Bronchial epithelial cell (primary cell): ENCODE measurements at places on chromosomes 2 and 18.

GRCh38 chr18:33720133-33720532, 142.1 kb downstream of the ASXL3 start:
- peak; percentile 93 for DNase-seq

GRCh38 chr2:101400048-101400447, 12.7 kb upstream of the CREG2 start:
- peak; percentile 83 for DNase-seq

DNA sequence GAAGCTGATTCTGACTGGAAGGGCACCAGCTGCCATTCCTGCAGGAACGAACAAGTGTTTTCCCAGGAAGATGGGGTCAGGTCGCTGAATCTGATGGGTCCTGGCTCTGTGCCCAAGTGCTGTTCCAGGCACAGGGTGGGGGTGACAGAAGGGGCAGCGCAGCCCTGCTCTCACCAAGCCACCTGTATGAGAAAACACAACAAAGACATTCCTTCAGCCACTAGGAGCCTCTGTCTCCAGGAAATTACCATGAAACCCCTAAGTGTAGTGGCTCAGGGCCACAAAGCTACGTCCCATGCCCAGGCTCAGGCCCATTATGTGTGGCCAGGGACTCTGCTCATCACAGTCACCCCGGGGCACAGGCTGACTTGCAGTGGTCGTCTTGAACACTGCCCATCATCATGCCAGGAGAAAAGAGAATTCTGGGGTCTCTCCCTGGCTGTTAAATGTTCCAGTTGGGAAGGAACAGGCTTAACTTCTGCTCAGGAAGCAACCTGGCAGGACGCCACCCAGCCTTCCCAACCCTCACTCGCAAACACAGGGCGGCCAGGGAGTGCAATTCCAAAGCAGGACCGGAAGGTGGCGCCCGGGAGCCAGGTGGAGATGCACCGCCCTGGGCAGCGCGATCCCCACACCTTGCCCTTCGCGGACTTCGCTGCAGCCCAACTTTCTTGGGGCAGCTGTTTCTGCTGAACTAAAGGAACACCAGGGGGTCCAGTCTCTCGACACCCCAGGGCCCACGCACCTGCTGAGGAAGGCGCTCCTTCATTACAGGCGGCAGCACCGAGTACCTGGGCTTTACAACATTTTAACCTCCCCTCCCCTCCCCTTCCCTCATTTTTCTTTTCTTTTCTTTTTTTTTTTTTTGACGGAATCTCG, 11.0 kb upstream of the SFTPB start:
- DNase-seq = peak; percentile 67

DNA sequence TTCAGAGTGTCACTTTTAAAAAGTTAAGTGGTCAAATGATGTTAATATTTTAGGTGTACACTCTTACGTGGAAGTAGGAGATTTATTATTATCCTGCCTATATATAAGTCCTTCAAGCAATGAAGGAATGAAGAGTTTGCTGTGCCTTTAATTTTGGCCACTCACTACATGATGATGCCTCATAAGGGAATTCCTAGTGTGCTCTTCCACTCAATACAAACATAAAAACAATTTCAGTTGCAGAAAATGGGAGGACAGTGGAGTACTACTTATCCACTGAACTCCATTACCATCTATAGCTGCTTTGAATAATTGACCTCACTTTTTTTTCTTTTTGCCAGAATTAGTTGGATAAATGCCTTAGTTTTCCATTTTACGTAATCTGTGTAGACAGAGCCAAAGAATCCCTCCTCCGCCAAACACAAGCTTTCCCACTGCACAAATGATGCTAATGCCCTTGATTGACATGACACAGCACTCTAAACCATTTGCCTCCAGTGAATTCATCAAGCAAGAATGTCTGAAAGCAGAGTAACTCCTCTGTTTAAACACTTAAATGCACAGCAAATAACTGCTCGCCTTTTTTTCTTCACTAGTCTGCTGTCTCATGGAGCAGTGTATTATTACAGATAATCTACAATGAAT, 751.1 kb upstream of the FANCL start:
- DNase-seq = no peak

- DNase-seq = no peak
Measured at GRCh38 chr2:194539425-194539824, 1117.6 kb upstream of the SLC39A10 start.

DNA sequence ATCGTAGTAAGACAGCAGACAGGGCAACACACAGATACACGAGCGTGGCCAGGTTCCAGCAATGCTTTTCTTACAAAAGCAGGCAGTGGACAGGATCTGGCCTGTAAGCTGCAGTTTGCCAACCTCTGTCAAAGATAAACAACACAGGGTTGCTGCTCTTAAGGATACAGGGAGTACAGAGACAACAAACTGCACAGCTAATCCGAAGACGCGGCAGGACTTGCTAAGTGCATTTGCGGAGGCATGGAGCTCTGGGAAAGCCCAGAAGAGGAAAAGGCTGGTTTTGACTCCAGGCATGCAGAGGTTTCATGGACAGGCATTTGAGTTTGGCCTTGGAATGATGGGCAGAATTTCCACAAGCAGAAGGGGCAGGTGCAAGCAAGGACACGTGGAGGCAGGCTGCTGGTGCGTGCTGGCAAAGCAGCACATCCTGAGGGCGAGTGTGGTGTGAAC, 24.4 kb downstream of the SERTAD2 start:
- DNase-seq = peak; percentile 60

- no peak for DNase-seq
Measured at GRCh38 chr2:47236503-47237215, 81.6 kb upstream of the STPG4 start.

DNA sequence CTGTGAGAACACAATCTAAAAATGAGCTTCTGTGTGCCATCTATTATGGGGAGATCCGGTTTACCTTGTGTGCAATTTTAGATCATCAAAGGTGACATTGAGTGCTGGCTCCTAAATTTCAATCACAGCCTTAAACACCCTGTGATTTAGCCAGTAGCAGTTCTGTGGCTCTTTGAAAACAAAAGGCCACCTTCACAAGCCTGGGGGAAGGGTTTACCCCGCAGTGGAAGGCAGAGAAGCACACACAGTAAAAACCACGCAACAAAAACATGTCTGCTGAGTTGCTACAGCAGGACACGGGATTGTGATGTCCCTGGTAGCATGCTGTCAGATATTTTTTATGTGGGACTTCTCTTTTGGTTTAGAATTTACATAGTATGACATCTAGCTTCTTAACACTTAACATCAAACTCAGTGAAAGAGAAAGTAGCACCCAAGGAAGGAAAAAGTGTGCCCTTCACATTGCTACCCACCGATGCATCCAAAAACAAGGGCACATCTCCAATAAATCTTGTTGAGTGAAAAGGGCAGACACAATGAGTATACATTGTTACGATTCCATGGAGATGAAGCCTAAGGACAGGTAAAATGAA, 56.1 kb upstream of the RNF152 start:
- DNase-seq = peak; percentile 49
